ENCODE measurements at places on chromosomes 13 and 19. TPM values are rescaled to one million over a fixed set of nuclear protein-coding genes. Genes with fewer than 3 reads are reported as not detected.

The SHISA2 gene
- not detected for total RNA-seq

DNA sequence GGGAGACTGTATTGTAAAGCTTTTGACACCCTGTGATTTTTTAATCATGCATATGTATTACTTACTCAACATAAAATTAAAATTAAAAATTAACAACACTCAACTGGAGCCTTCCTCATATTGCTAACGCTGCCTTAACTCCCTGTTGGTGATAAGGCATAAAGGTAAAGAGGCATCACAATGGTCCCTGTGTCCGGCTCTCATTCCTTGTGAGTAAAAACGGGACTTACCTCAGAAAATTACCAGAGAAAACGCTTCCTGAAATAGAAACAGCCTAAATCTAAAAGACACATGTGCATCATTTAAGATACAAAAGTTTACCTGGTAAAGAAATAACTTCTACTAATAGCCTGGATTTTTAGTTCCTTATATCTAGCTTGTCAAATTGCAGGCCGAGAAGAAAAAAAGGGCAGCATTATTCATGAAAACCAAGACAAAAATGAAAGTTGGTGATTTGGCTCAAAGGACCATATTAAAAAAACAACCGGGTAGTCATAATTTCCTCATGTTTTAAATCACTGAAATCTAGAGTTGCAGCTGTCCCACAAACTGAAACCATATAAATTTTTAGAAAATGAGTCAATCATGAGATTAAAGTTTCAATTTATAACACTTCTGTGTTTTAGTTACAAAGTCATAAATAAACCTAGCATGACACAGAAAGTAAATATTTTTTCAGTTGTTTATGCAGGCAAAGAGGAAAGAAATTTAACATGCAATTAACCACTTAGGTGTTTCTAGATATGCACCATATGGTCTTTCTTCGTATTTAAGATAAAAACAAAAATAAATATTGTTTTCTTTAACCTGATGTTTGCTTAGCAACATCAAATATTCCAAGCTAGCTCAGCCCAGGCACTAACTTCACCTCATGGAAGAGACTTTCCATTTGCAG is 94.7 kb downstream of the MIPEP start:
- H3K4me1 ChIP-seq: peaks cover 16% of the 10 kb centered on the region
- H3K36me3 ChIP-seq: peaks cover 19% of the 10 kb centered on the region
- H3K27ac ChIP-seq: no peak overlapping the region
- no peaks in the 10 kb centered on the region for H3K27me3 ChIP-seq
- H3K4me3 ChIP-seq: peak overlapping the region; percentile 6
- no peak for DNase-seq

DNA sequence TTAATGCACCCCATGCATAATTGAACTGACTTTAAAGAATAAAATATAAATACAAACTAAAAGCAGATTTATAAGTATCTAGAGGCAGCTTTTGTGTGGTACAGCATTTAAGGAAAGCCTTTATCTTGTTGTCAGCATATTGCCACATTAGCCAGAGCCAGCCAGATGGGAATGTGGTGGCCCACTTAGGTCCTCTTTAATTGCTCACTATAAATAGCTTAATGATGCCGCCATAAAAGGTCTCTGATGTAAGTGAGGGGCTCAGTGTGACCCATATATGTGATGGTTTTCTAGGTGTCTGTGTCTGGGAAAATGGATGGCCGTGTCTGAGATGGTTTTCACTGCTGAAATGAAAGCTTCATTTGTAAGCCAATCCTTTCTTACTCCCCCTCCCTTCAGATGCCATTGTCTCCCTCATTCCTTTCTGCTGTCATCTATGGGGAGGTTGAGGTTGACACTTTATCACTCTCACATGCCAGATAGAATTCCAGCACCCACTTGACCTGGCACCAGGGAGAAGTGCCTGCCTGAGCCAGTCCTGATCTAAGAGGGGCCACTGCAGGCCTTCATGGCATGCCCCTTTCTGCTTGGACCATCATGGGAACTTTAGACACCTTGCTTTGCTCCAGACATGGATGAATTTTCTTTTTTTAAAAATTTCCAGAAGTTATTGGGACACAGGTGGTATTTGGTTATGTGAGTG is 135.3 kb downstream of the MTUS2 start:
- no peaks in the 10 kb centered on the region for H3K4me1 ChIP-seq
- DNase-seq: no peak
- H3K27me3 ChIP-seq: peaks cover 2% of the 10 kb centered on the region
- no peak overlapping the region for H3K4me3 ChIP-seq
- no peaks in the 10 kb centered on the region for H3K36me3 ChIP-seq

- H3K4me1 ChIP-seq: peaks cover 25% of the 10 kb centered on the region
- DNase-seq: no peak
- peaks cover 9% of the 10 kb centered on the region for H3K36me3 ChIP-seq
- no peak overlapping the region for H3K4me3 ChIP-seq
Measured at GRCh38 chr19:8387688-8388611, 2.2 kb upstream of the RAB11B start.

- H3K4me1 ChIP-seq: no peaks in the 10 kb centered on the region
- no peaks in the 10 kb centered on the region for H3K27me3 ChIP-seq
- DNase-seq: no peak
- H3K4me3 ChIP-seq: no peak overlapping the region
- no peak overlapping the region for H3K27ac ChIP-seq
Measured at GRCh38 chr13:89375839-89376238, 1704.7 kb downstream of the SLITRK5 start.

GRCh38 chr13:96068729-96069128 is 15.5 kb upstream of the UGGT2 start:
- no peak overlapping the region for H3K4me3 ChIP-seq
- no peaks in the 10 kb centered on the region for H3K36me3 ChIP-seq
- no peak overlapping the region for H3K27ac ChIP-seq
- H3K4me1 ChIP-seq: no peaks in the 10 kb centered on the region
- H3K27me3 ChIP-seq: peaks cover 3% of the 10 kb centered on the region
- DNase-seq: no peak

The GNG8 gene
- 33.1 TPM for total RNA-seq

DNA sequence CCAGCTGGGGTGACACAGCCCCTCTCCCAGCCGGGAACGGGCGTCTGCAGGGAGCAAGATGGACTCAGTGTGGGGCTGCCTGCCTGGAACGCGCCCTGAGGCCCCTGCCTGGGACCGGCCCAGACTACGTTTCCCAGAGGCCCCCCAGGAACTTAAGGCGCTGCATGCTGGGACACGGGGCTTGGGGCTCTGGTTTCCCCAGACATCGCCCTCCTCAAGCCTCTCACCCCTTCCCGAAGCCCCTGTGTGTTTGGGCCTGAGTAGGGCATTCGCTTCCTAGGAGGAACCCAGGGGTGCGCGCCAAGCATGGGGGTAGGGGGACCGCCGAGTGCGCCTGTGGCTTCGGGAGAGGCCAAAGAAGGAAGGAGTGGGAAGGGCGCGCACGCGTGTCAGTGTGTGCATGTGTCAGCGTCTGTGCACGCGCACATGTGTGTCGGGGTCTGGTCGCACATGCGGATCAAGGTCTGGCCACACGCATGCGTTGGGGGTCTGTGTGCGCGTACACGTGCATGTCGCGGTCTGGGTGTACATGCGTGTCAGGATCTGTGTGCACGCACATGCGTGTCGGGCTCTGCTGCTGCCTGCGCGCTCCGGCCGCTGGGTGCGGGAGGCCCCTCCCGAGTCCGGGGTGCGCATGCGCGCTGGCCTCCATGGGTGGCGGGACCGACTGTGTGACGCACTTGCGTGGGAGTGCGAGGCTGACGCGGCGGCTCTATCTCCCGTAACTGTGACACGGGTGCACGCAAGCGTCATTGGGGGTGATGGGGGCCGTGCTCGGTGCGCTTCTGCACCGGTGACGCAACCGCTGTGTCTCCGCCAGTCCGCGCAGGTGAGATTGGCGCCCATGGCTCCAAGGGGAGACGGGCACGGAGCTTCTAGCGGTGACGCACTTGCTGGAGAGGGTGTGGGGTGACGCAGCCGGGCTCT is 16.2 kb downstream of the ZNF331 start:
- H3K4me3 ChIP-seq: peak overlapping the region; percentile 89
- peak overlapping the region; percentile 91 for H3K27ac ChIP-seq
- H3K36me3 ChIP-seq: peaks cover 45% of the 10 kb centered on the region
- H3K27me3 ChIP-seq: no peaks in the 10 kb centered on the region
- peak; percentile 82 for DNase-seq
- peaks cover 27% of the 10 kb centered on the region for H3K4me1 ChIP-seq

The CCDC61 gene
- total RNA-seq: 24.9 TPM

Measured in activated B cell treated with CpG ODN at 0.5 μM for 24 hours (primary cell).